ENCODE measurements at places on chromosomes 11 and 22. TPM values are rescaled to one million over a fixed set of nuclear protein-coding genes. Genes with fewer than 3 reads are reported as not detected.
A peak's percentile ranks its signal among the peaks of the same experiment; 100 is the strongest.

- peak; percentile 90 for DNase-seq
Measured at GRCh38 chr22:36445158-36445668, 36.2 kb downstream of the TXN2 start.

GRCh38 chr11:73218830-73219215 lies 742 bp downstream of the P2RY2 start:
- DNase-seq: no peak

DNA sequence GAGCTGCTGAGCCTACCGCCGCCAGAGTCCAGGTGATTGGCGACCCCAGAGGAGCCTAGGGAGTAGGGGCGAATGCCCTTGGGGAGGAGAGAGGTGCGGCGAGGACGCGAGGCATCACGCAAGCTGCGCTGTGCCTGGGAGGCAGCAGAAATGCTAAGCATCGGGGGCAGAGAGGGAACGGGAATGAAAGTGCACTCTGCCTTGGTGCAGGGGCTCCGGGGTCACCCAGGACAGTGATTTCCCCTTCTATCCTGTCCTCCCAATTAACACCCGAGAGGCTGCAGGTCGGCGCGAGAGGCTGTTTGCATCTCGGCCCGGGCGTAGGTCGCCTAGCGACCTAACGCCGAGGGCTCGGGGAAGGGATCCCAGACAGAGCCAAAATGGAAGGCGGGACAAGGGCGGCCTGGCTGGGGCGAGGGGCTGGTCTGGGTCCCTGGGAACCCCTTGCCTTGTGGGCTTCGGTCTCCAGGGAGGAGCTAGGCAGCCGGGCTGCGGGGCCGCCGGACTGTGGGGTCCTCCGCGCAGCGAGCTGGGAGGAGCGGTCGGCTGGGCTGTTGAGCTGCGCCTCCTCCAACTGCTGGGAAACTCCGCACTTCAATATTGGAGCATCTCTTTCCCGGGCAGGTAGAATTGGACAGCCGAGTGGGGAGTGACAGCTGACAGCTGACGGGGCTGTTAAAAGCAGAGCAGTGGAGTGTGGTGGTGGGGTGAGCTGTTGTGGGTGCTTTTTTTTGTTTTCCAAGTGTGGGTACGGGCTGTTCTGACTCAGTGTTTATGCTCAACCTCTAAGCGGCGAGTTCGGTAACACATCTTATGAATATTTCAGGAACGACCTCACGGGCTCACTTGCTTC lies 657 bp downstream of the ELMOD1 start:
- no peak for DNase-seq

DNA sequence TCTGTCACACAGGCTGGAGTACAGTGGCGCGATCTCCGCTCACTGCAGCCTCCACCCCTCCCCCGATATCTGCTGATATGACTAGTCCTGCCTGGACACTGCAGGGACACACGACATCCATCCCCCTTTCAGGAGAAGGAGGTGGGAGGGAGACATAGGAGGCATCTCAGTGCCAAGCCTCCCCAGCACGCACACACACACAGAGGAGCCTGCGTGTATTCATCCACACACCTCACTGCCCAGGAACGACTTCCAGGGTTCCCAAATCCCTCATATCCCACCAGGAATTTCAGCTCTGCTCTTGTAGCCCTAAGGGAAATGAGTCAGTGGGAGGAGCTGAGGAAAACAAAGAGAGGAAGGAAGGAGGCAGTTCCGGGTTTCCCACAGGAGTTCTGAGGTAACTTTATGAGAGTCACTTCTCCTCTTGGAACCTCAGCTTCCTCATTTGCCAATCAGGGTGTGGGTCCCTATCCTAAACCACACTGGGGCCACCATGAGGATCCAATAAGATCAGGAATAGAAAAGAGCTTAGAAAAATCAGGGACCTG lies 37.2 kb upstream of the ACER3 start:
- peak; percentile 72 for DNase-seq

DNA sequence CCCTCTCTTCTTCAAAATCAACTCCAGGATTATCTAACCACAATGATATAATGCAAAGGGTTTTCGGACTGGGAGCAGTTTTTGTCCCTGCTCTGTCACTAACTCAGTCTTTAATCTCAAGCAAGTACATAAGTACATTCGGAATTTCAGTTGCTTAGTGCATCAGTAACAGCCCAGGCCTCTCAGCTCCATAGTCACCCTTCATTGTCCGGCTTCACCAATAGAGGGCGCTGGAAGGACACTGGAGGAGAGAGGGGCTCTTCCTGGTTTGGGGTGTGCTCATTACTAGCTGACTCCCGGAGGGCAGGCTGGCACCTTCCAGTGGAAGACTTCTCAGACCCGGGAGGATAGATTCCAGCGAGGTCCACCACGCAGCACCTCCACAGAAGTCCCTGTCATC lies 90.4 kb upstream of the PDGFD start:
- DNase-seq: no peak

- no peak for DNase-seq
Measured at GRCh38 chr11:100640071-100640470, 47.0 kb upstream of the ARHGAP42 start.

GRCh38 chr11:64063777-64064176 lies 28.0 kb downstream of the FLRT1 start:
- no peak for DNase-seq

GRCh38 chr11:76850815-76851214 lies 9.9 kb upstream of the ACER3 start:
- no peak for DNase-seq

APOBEC3B gene
- 44.2 TPM for total RNA-seq

SPTBN2 gene
- total RNA-seq: 0.94 TPM

- DNase-seq: no peak
Measured at GRCh38 chr22:28241656-28242290, 322.7 kb upstream of the PITPNB start.

- DNase-seq: no peak
Measured at GRCh38 chr11:66083767-66084166, 13.7 kb downstream of the PACS1 start.

GRCh38 chr22:19984851-19985811 lies 31.5 kb downstream of the ARVCF start:
- DNase-seq: no peak

DNA sequence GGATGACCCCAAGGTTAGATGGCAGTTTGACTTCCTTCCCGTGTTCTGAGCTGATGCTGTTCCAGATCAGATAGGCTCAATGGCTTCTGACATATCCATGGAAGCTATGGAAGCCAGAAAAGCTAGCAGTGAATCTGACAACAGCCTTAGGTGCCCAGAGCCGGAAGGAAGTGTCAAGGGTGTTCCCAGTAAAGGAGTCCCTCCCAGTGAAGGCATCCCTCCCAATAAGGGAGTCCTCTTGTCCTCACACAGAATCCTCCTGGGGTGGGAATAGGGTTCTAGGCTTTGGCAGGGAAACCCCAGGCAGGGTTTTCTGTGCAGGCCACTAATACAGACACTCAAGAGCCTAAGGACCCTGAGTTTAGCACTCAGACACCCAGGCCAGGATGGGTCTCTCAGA lies 47.0 kb upstream of the ISX start:
- no peak for DNase-seq

OR10A3 gene
- 0.13 TPM for total RNA-seq

MUC2 gene
- total RNA-seq: not detected

DNA sequence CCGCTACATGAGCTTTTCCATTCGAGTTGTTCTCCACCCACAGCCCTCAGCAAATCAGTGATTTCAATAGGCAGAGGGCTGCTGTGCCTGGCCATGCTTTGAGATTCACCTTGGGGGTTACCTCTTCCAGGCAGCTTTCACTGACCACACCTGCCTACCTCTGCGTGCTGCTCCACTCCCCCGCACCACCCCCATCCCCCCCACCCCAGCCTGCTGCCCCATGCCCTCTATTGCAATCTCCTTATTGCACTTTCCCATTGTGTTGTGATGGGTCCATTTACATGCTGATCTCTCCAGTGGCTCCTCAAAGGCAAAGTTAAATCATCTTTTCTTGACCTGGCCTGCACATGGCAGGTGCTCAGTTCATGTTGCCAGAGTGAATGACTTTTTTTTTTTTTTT lies 18.0 kb upstream of the POLA2 start:
- no peak for DNase-seq
